ENCODE measurements at places on chromosomes 16 and 17.

DNA sequence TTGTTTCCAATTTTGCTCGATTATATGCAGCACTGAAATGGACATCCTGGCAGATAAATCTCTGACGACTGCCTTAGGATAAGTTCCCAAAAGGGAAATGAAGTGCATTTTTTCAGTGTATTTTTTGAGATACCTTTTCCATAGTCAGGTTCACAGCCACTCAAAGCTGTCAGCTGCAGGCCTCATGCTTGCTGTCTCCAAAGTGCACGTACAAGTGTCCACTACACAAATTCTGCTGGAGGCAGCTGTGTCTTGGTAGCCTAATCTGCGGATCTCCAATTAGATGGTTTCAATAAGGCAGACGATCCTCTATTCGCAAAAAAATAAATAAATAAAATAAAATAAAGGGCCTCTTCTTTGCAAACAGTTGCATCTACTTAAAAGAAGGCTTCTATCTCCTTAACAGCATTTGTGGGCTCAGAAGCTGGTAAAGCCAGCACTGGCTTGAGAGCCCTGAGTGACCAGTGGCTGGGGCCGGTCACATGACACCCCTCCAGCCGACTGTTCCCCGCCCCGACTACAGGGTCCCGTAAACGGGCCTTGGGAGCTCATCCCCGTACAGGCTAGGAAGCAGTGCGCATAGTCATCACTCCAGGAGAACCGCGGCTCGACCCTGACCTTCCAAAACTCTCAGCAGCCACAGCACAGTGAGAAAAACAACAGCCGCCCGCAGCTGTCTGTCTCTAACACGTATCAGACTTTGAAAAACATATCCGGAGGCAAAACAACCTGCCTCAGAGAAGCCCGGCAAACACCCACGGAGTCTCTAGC lies 18.8 kb downstream of the RPH3AL start:
- no peak for DNase-seq

DNA sequence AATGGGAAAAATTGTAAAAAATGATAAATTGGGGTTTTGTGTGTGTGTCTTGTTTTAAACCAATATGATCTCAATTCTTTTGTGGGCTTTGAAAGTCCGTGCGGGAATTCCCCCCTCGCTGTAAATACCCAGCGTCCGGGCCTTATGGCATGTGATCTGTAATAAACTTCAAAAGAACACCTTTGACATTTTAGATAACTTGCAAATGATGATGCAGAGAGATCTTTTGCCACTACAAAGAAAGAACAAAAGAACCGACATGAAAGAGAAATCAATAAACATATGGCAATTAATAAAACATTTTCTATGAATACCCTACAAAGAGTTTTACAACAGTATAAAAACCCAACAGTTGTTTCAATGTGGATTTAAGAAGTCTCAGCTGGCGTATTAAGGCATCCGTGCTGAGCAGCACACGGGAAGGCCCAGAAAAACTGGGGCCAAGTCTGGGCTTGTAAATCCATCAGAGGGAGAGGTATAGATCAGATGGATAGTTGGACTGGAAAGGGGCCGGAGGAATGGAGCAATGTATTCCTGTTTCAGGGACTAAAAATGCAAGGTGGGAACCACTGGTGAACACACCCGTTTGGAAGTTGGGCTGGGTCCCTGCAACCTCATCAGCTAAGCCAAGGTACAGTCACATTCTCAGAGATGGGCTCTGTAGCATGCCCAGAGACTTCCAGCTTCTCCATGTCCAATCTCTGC lies 115.2 kb downstream of the IRX5 start:
- DNase-seq = no peak

DNA sequence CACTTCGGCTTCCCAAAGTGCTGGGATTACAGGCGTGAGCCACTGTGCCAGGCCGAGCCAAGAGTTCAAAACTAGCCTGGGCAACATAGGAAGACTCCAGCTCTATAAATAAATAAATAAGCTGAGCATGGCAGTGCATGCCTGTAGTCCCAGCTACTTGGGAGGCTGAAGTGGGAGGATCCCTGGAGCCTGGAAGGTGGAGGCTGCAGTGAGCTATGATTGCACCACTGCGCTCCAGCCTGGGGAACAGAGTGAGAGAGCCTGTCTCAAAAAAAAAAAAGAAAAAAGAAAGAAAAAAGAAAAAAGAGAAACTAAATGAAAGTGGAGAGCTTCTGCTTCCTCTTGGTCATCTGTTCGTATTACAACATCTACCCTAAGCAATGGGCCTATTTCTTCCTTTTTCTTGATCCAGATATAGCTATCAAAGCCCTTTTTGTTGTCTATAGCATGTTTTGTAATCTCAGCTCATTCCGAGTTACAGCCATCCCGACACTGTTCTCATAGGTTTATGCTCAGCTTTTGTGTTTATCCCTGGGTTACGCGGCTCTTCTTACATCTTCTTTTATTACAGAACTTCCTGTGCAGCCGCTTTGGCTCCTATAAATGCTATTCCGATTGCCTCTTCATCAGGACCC lies 14.1 kb upstream of the MAPK3 start:
- DNase-seq = no peak

- peak; percentile 41 for DNase-seq
Measured at GRCh38 chr17:42843358-42843934, 934 bp upstream of the AOC2 start.

- DNase-seq = no peak
Measured at GRCh38 chr17:45722161-45722560, 62.0 kb upstream of the CRHR1 start.

GRCh38 chr16:83085660-83086059 lies 458.9 kb downstream of the CDH13 start:
- DNase-seq = no peak

- no peak for DNase-seq
Measured at GRCh38 chr17:33106525-33107165, 115.0 kb downstream of the SPACA3 start.

DNA sequence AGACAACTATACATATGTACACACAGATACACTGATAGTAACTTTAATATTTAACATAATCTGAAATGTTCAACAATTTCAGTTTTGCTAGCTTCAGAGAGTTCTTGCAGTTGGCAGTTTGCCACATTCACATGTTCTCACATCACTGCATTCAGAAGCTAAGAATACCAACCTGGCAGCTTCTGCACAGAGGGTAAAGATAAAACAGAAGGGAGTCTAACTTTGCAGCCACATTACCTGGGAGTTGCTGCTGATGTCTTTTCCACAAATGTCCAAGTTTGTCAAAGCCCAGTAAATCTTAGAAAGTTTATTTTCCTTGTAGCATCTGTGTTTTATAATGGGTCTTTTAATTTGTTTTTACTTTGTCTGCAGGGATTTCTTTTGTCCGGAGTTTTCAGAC lies 332.0 kb downstream of the BCAS3 start:
- DNase-seq = no peak

- DNase-seq = no peak
Measured at GRCh38 chr17:40320756-40321523, 12.0 kb downstream of the RARA start.

DNA sequence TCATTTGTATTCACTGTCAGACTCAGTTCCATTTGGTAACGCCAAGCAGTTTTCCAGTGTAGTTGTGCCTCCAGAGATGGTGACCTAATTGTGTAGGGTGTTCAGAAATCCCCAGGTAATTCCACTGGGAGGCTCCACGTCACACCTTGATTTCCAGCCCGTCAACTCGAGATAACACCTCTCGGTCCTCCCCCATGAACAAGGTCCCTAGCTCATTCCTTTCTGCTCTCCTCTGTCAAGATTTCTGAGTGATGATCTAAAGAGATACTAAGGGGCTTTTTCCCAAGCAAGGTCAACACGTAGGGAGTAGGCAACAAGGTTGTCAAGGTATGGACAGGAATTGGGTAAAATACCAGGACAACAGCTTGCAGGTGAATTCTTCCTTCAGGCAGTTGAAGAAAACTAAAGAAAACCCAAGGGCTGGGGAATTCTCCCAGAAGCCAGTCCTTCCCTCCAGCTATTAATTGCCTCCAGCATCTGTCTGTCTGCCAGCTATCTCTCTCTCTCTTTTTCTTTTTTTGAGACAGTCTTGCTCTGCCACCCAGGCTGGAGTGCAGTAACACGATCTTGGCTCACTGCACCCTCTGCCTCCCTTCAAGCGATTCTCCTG lies 31.4 kb downstream of the GPRC5B start:
- no peak for DNase-seq

DNA sequence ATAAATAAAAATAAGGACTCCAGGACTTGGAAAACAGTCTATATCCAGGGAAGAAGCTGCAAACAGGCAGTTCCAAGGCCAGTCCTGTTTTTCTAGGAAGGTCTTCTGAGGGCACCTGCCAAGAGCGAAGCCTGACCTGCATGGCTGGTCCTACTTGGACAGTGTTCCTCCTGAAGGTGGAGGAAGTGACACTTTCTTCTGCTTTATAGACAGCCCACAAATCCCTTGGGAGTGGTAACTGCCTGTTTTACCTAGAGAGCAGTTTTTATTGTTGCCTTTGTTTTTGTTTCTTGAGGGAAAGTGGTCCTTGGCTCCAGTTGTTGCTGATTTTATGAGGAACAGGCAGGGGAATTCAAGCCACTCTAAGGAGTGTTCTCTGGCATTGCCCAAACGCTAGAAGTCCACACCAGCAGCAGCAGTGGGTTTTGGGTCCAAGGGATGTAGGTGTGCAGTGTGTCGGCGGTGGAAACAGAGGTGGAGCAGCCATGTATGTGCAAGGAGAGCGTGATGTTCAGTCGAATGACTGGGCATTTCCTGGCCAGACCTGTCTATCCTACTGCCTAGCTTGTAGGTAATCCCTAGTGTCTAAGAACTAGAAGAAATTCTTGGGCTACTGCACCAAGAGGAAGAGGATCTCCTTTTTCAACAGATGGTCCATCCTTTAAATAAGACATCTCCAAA lies 35.3 kb downstream of the LDHD start:
- no peak for DNase-seq

GRCh38 chr16:86984991-86985647 lies 332.1 kb downstream of the C16orf95 start:
- no peak for DNase-seq

DNA sequence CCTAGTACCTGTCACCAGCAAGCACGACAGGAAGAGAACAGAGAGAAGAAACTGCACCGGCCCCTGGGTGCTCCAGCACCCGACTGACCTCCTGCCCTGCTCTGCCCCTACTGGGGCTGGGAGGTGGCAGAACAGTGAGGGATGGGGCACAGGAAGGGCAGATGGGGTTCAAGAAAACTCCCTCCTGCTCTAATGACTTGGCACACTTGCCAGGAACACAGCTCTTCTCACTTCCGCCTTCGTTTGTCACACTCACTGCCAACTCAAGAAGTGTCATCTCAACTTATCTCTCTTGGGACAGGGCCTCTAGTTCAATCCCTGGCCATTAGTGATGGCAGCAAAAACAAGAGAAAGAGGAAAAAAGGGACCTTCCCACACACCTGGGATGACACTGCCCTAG lies 42.7 kb upstream of the ICAM2 start:
- no peak for DNase-seq

DNA sequence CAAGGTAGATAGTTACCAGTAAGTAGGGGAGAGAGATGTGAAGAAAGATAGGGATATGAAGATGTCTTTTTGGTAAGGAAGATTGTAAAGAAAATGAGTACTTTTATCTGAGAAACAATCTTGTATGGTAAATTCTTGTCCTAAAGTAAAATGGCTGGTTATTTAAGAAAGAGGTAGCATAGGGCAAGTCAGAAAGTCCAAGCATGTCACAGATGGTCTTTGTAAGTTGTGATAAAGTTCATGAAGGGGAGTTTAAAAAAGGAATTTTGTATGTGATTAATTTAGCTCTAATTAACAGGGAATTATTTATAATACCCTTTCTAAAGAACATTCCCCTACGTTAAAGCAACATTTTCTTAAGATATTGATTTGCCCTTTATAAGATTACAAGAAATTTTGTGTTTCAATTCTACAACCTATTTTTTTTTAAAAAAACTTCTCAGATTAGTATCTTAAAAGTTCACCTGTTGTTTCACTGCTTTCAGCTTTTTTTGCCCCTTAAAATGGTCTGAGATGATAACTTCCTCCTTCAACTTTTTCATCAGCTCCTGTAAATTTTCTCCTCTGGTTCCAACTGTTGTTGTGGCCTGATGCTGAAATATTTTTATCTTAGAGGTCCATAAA lies 16.2 kb upstream of the CPHXL start:
- DNase-seq = no peak

DNA sequence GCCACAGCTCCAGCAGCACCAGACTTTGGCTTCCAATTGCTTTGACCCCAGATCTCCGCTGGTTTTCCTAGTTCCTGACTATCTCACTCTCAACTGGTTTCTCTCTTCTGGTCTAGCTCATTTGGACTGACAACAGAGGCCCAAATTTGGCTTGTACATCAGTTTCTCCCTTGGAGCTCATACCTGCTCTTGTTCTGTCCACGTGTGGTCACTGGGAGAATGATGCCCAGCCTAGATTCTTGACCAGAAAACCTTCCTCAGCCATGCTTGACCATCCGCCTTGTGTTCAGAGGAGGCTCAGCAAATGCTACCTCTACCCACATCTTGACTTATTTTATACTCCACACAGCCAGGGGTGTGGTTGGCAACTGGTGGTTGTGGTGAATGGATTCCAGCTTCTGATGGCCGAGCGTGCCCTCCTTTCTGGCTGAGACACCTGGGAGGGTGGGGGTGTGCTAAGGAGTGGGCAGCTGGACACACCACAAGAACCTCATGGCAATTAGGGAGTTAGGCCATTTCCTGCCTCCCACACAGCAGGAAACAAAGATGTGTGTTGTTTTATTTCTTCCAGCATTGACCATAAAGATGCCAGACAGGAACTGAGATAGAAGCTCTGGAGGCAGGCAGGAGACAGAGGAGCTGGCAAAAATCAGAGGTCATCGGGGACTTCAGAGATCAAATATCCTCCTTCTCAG lies 93.8 kb upstream of the FAM20A start:
- DNase-seq = no peak

- no peak for DNase-seq
Measured at GRCh38 chr17:44529864-44530263, 26.7 kb upstream of the GPATCH8 start.

- DNase-seq = no peak
Measured at GRCh38 chr17:13281626-13282025, 263.8 kb upstream of the ELAC2 start.

DNA sequence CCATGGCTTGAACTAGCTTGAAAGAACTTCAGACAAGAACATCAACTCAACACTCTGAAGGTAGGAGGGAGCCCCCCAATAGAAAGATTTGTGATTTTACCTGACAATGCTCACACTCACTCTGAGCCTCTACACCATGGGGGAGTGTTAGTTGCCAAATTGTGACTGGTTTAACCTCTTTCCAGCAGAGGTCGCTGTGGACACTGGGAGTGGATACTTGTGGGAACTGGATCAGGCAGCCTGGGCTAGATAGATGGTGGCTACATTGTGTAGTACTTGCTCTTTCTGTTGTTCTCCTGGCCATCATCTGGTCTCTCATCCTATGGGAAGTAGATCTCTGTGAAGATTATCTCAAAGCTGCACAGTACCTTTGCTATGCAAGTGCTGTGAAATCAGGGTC lies 2.9 kb downstream of the SMPD3 start:
- DNase-seq = no peak

All from fibroblast of skin of left quadriceps (primary cell).